NCI-H82 (cell line): ENCODE measurements at places on chromosomes 5 and 9.

- peak; percentile 4 for DNase-seq
Measured at GRCh38 chr5:94391996-94392395, 226.4 kb downstream of the KIAA0825 start.

DNA sequence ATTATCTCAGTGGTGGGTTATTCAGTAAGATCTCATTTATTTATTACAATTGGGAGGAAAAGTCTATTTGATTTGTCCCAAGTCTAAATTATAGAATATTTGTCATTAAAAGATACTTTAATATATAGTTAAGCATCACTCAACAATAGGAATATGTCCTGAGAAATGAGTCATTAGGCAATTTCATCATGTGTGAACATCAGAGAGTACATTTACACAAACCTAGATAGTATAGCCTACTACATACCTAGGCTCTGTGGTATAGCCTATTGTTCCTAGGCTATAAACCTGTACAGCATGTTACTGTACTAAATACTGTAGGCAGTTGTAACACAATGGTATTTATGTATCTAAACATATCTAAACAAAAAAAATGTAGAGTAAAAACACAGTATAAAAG, 135.0 kb upstream of the RASA1 start:
- DNase-seq = no peak

GRCh38 chr5:33939556-33940262, 3.5 kb downstream of the RXFP3 start:
- no peak for DNase-seq

DNA sequence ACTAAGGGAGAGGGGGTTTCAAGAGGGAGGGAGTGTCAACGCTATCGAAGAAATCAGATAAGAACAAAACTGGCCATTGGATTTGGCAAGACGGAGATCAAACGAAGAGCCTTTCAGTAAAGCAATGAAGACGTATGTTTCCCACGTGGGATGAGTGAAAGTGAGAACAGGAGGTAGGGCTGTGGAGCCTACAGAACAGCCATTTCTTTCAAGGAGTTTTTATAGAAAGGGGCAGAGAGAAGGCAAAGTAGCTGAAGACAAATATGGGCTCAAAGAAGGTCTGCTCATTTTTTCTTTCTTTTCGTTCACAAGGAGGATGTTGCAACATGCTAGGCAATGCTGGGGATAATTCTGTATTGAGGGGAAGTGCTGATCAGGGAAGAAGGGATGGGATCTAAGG, 98.3 kb downstream of the SUSD1 start:
- DNase-seq = no peak

DNA sequence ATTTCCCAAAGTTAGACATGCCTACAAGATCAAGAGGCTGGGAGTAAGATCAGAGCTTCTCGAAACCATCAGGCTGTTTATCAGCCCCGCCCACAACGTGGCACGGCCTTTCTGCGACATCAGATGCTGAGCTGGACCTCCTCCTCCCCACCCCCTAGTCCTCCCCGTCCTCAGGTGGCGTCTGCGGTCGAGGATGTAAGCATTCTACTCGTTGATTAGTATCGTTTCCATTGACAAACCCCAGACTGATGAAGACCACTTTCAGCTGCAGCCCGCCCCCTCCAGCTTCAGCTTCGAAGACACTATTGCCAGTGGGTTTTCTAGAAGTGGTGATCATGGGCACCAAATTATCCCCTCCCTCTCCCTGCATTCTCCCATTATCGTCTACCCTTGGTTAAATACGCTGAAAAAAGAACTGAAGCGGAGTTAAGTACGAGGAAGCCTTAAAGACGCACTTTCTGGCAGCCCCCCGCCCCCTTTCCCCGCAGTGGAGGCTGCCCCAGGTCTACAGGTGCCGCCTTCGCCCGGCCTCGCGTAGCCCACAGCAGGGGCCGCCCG, 1.1 kb downstream of the PPIC start:
- DNase-seq = peak; percentile 65

DNA sequence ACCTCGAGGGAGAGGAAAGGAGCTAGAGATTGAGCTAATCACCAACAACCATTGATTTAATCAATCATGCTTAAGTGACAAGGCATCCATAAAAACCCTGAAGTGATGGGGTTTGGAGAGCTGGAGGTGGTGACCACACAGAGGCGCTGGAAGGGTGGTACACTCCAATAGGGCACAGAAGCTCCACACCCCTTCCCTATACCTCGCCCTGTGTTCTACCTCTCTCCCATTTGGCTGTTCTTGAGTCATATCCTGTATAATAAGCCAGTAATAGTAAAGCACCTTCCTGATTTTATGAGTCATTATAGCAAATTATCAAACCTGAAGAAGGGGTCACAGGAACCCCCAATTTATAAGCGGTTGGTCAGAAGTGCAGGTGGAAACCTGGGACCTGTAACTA, 18.3 kb downstream of the ACTL7B start:
- DNase-seq = peak; percentile 73

DNA sequence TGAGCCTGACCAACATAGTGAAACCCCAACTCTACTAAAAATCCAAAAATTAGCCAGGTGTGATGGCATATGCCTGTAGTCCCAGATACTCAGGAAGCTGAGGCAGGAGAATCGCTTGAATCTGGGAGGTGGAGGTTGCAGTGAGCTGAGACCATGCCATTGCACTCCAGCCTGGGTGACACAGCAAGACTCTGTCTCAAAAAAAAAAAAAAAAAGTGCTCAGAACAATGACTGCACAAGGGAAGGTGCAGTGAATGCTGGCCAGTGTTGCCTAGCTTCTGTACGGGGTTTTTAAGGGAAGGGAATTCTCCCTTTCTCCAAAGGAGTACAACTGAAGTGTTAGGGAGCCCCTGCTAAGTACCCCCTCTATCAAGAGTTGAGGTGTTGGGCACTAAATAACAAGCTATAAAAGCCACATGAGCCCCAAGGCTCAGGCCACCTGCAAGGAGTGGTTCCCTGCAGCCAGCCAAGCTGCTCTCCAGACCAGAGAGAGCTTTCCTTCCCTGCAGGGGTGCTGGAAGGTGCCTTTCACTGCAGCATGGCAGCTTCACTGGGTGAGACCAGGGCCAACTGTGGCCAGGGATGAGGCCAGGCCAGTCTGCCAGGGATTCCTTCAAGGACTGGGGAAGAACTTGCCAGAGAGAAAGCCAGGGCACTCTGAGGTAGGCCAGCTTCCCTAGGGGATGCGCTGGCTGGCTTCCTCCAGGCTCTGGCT, 14.8 kb downstream of the GADD45G start:
- no peak for DNase-seq

- DNase-seq = no peak
Measured at GRCh38 chr5:5816960-5817359, 394.5 kb downstream of the ICE1 start.

GRCh38 chr9:86201474-86202337, 57.8 kb downstream of the C9orf153 start:
- no peak for DNase-seq

- DNase-seq = no peak
Measured at GRCh38 chr9:134413112-134413715, 87.0 kb downstream of the RXRA start.

- peak; percentile 78 for DNase-seq
Measured at GRCh38 chr5:61768692-61769281, 436.7 kb downstream of the ZSWIM6 start.

DNA sequence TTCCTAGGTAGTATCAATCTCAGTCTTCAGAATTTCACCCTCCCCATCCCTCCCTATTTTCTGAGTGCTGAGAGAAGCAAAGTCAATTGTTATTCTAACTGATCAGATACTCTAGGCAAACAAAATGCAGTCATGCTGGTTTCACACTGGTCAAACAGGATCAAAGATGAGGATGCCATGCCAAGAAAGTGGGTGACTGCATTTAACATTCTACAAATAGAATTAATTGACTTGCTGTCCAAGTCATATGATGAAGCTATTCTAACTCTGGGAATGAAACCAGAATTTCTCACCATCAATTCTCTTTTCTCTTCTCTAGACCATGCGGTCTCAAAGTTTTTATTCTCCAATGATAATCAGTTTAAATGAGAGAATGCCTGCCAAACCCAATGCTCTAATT, 112.5 kb downstream of the CTNND2 start:
- no peak for DNase-seq

- DNase-seq = no peak
Measured at GRCh38 chr5:130141659-130142320, 237.5 kb downstream of the CHSY3 start.

DNA sequence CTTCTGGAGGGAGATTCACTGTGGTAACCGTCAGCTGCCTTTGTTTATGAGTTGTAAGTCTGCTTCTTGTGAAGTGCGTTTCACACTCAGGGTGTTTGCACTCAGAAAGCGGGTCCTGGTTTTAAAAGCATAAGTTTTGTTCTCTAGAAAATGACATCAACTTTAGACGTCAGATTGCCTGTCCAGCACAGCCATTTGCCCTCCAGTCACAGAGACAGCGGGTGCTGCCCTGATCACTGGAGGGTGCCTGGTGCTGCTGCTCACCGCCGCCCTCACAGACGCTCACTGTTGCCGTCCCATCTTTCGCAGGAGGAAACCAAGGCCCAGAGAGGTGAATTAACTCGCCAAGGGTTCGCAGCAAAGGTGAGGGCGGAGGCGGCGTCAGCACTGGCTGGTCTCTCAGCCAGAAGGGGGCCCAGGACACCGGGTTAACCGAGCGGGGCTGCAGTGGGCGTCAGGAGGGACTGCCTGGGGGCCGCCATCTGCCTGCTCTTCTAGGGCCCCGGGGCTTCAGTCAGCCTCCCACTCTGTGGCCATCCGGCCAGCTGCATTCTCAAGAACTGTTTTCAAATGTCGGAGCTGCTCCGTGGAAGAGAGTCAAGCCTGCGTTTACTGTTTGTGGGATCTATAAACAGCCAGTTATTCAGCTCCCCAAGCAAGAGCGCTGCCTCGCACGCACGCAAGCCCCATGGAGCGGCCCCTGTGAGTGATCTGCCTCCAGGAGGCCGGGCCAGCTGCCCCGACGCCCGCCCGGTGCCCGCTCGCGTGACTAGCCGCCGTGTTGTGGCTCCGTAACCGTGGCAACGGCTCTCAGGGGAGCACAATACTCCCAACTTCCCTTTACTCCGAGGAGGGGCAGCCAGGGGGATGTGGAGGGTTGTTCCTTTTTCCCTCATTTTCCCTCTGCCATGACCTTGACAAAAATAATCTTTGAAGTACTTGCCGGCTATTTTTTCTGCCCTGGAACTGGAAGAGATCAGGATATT, 43.4 kb upstream of the EXOC3 start:
- DNase-seq = peak; percentile 19

DNA sequence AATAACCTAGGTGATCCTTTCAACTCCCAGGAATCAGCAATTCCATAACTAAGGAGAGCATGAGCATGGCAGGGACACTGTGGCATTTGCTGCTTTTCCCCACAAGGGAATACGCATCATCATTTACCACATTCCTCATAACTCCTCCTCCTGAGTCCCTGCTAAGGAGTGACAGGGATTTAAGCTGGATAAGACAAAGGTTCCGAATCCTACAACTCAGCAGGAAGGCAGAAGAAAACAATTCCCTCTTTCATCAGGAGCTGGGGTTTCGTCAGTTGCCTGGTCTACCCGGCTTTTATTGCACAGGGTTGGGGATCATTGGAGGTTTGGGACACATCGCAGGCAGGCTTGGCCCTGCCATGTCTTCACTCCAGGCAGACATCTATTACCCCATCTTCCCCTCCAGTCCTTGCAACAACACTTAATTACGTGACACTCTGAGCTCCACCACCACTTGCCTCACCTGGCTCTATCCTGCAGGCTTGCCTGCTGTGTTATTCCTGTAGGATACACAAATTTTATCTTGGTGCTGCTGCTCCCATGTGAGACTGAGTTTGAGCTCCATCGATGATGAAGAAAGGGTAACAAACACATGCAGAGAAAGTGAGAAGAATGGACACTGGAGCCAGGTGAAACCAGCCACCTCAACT, 563.0 kb upstream of the KLF4 start:
- DNase-seq = no peak

- DNase-seq = no peak
Measured at GRCh38 chr5:120447706-120448239, 16.3 kb upstream of the PRR16 start.

- DNase-seq = no peak
Measured at GRCh38 chr9:125919565-125919964, 172.4 kb downstream of the PBX3 start.

GRCh38 chr5:122940890-122941289, 95.5 kb downstream of the SNX24 start:
- DNase-seq = peak; percentile 89

GRCh38 chr9:129560881-129561306, 60.0 kb downstream of the C9orf50 start:
- no peak for DNase-seq

GRCh38 chr9:112819635-112820496, 69.3 kb downstream of the SNX30 start:
- peak; percentile 81 for DNase-seq

- no peak for DNase-seq
Measured at GRCh38 chr5:62596096-62596495, 17.5 kb downstream of the LRRC70 start.

- DNase-seq = no peak
Measured at GRCh38 chr9:74783408-74783807, 104.3 kb downstream of the TRPM6 start.

DNA sequence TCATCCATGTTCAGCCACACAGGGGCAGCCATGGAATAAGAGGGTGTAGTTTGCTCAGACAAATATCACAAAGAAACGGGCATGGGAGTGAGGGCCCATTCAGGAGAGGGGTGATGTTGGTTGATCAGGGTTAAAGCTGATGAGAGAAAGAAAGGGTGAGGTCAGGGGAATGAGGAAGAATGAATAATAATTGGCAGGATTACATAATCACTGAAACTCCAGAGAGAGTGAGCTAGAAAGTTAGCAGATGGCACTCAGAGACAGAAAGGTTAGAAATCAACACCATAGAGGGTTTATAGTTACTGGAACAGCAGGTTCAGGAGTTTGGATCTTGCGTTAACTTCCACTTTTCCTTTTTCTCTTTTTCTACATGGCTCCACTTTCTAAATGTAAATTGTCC, 113.9 kb downstream of the TAF11L14 start:
- no peak for DNase-seq

- peak; percentile 76 for DNase-seq
Measured at GRCh38 chr9:2567922-2568321, 53.7 kb upstream of the VLDLR start.

GRCh38 chr9:118595719-118596305, 773.4 kb downstream of the BRINP1 start:
- DNase-seq = peak; percentile 69

- DNase-seq = no peak
Measured at GRCh38 chr9:37061768-37062167, 27.7 kb upstream of the PAX5 start.

DNA sequence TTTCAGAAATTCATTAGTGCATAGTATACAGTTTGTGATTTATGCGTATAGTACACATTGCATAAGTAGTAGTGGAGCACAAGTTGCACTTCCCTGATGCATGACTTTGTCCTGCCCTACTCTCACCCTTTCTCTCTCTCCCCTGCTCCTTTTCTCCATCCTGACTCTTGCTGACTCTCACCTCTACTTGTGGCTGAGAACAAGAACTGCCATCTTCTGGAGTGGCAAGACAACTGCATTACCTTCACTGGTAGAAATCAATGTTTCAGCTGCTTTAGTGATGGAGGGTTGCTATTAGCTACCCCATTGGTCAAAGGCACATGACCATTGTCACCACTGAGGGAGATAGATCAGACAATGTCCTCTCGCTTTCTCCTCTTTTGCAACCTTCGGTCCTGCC, 26.9 kb downstream of the SPEF2 start:
- DNase-seq = no peak
